ENCODE measurements at places on chromosomes 5 and 9.

- H3K4me1 ChIP-seq: peaks cover 17% of the 10 kb centered on the region
- peak overlapping the region; percentile 85 for H3K4me3 ChIP-seq
- H3K27ac ChIP-seq: peak overlapping the region; percentile 61
- peaks cover 3% of the 10 kb centered on the region for H3K27me3 ChIP-seq
- DNase-seq: peak; percentile 68
Observed at GRCh38 chr9:128552744-128553440, 505 bp downstream of the SPTAN1 start.

DNA sequence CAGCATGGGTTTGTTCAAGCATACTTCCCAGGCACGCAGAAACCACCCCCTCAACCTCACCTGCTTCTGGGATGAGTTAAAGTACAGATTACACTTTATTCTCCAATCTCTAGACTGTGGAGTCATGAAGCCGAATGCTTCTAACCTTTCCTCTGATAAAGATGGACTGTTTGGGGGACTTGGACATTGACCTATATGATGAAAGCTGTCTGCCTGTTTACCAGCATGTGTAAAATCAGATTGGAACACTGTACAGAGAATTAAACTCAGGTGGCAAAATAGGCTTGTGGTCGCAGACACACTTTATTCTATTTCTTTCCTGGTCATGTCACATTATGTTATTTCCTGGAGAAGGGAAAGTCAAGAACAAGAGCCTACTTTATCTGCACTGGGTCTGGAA lies 25.7 kb downstream of the IL9 start:
- H3K27me3 ChIP-seq: no peaks in the 10 kb centered on the region
- no peak overlapping the region for H3K4me3 ChIP-seq
- H3K4me1 ChIP-seq: no peaks in the 10 kb centered on the region
- no peak overlapping the region for H3K27ac ChIP-seq
- no peak for DNase-seq
- no peaks in the 10 kb centered on the region for H3K36me3 ChIP-seq

DNA sequence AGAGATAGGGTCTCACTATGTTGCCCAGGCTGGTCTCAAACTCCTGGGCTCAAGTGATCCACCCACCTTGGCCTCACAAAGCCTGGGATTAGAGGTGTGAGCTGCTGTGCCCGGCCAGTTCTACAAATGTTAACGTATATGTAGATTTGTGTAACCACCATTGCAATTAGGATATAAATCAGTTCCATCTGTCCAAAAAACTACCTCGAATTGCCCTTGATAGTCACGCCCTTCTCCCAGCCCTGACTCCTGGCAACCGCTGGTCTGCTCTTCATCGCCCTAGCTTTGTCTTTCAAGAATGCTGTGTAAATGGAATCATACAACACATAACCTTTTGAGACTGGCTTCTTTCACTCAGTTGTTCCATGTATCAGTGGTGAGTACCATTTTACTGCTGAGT lies 46.1 kb upstream of the PPARGC1B start:
- no peak overlapping the region for H3K27ac ChIP-seq
- H3K36me3 ChIP-seq: no peaks in the 10 kb centered on the region
- H3K4me1 ChIP-seq: no peaks in the 10 kb centered on the region

DNA sequence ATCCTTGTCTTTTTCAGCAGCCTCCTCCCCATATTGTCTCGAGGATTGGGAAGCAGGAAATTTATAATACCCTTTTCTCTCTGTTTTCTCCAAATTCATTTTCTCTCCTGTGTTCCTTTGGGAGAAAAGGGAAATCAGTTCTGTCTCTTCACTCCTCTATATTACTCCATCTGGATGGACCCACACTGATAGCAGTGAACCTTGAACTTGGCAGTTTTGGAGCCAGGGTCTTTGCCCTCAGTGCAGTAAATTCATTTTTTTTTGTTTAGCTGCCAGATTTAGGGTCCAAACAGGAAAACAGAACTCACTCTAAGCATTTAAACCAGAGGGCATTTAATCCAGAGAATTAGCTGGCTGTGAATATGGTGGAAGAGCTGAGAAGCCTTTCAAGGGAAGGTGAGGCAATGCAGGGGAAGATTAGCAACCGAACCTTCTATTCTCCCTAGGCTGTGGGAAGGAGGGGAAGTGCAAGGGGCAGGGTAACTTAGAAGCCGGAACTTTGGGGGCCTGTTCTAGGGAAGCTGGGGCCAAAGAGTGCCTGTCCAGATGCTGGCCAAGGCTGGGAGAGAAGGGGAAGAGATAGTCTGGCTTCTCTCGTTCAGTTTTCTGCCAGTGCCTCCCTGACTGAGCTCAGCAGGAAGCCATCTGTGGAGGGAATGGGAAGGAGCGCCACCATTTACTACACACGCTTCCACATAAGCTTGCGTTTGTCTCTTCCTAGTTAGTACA lies 16.3 kb upstream of the NPR2 start:
- no peak overlapping the region for H3K4me3 ChIP-seq
- H3K27ac ChIP-seq: no peak overlapping the region
- H3K27me3 ChIP-seq: no peaks in the 10 kb centered on the region
- H3K36me3 ChIP-seq: no peaks in the 10 kb centered on the region
- no peaks in the 10 kb centered on the region for H3K4me1 ChIP-seq
- no peak for DNase-seq

- H3K36me3 ChIP-seq: no peaks in the 10 kb centered on the region
- no peaks in the 10 kb centered on the region for H3K4me1 ChIP-seq
- DNase-seq: no peak
- no peak overlapping the region for H3K27ac ChIP-seq
- H3K27me3 ChIP-seq: no peaks in the 10 kb centered on the region
Observed at GRCh38 chr9:8101607-8102006, 302.0 kb upstream of the DMAC1 start.

- H3K27ac ChIP-seq: no peak overlapping the region
- H3K4me1 ChIP-seq: no peaks in the 10 kb centered on the region
- no peak overlapping the region for H3K4me3 ChIP-seq
Observed at GRCh38 chr5:96975656-96976055, 39.8 kb downstream of the LNPEP start.

DNA sequence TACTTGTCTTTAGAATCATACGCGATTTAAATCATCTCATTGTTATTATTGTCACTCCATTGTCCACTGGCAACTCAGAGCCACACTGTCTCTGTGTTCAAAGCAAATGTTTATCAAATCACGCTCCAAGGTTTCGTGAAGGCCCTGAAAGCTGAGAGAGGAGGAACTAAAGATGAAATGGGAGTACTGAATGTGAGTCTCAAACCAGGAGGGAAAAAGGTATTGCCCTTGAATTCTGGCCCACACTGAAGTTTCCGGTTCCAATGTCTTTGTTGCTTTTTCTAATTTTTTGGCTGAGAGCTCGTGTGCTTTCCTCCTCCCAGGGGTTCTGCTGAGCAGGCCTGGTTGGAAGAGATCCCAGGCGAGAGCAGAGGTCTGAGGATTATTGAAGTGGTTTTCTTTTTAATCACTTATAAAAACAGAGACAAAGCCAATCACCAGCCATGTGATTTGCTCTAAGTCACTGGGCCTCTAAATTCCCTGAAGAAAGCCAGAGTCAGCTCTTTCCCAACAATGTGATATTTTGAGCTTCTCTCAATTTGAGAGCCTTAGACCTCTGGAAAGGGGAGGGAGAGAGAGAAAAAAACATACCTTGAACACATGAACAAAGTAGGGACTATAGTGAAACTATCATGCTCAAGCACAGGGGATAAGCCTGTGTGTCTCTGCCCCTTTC lies 420.8 kb upstream of the GRAMD2B start:
- no peak overlapping the region for H3K4me3 ChIP-seq
- DNase-seq: no peak
- no peak overlapping the region for H3K27ac ChIP-seq

GRCh38 chr9:137383784-137384756 lies 38.9 kb downstream of the EXD3 start:
- H3K4me3 ChIP-seq: no peak overlapping the region
- no peak for DNase-seq
- no peaks in the 10 kb centered on the region for H3K36me3 ChIP-seq
- H3K4me1 ChIP-seq: no peaks in the 10 kb centered on the region
- no peak overlapping the region for H3K27ac ChIP-seq

- H3K27ac ChIP-seq: no peak overlapping the region
- H3K4me1 ChIP-seq: no peaks in the 10 kb centered on the region
- DNase-seq: no peak
Observed at GRCh38 chr5:94667937-94668336, 49.5 kb downstream of the SLF1 start.

DNA sequence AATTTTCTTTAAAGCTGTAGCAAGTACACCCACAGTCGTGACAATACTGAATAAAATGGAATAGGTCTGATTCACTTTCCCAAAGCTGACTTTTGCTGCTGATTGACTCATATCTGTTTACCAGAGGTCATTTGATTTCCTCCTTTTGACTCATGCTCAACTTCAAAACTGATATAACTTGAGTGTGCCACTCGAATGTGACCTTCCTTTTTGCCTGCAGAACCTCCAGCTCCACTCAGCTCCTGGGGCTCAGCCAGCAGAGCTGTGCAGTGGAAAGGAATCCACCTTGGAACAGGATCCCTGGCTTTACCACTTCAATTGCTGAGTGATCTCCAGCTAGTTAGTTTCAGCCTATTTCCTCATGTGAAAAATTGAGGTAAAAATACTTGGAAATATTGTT lies 84.1 kb downstream of the FEM1C start:
- H3K36me3 ChIP-seq: no peaks in the 10 kb centered on the region
- H3K27ac ChIP-seq: no peak overlapping the region
- DNase-seq: no peak
- no peaks in the 10 kb centered on the region for H3K27me3 ChIP-seq
- no peak overlapping the region for H3K4me3 ChIP-seq

DNA sequence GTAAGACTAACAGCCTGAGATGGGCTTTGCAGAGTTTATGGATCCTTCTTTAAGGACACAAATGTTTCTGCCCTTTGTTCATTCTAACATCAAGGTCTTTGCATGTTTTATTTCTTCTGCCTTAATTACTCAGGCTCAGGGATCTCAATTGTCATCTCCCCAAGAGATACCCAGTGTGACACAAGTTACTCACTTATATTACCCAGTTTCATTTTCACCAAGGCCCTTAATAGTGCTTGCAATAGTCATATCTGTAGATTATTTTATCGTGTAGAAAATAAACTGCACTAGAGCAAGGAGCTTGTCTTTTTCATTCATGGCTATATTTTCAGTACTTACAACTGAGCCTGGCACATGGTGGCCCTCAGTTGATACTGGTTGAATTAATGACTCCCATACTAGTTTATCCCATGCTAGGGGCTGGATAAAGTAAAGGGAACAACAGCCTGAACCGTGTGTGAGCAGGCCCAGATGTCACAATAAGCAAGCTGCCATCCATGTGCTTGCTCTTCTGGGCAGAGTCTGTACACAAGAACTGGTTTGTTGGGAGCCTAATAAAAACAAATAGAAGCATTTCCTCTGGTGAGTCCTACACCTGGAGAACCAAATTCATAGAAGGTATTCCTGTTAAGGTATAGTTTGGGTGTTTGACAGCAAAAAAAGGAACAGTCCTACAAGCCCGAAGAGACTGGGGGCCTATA lies 112.5 kb upstream of the CD180 start:
- no peak overlapping the region for H3K4me3 ChIP-seq
- no peak for DNase-seq
- no peaks in the 10 kb centered on the region for H3K27me3 ChIP-seq
- no peaks in the 10 kb centered on the region for H3K36me3 ChIP-seq
- no peak overlapping the region for H3K27ac ChIP-seq

DNA sequence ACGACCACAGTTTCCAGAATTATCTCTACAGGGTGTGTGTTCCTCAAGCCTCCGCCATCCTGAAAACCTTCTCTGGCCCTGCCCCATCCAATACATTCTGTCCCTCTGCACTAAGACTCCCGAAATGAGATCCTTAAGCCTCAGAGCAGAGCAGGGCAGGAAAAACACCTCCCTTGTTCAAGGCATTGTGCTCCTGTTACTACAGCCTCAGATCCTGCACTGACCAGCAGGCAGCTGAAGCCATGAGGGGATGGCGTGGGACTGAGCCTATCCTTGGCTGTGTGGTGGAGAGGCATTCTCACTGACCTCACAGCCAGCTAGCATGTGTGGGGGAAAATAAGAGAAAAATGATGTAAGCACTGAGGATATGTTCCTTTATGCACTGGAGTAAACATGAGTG lies 106.7 kb upstream of the PHYKPL start:
- 0 out of 2 replicates have a peak, but pooled peaks cover 5% of the 10 kb centered on the region for H3K4me1 ChIP-seq
- H3K4me3 ChIP-seq: no peak overlapping the region
- no peaks in the 10 kb centered on the region for H3K36me3 ChIP-seq
- no peak overlapping the region for H3K27ac ChIP-seq
- no peaks in the 10 kb centered on the region for H3K27me3 ChIP-seq
- no peak for DNase-seq

- no peak overlapping the region for H3K27ac ChIP-seq
- H3K27me3 ChIP-seq: no peaks in the 10 kb centered on the region
- H3K4me1 ChIP-seq: no peaks in the 10 kb centered on the region
- H3K4me3 ChIP-seq: no peak overlapping the region
Observed at GRCh38 chr5:29972597-29972996, 1220.9 kb upstream of the CDH6 start.
